ENCODE measurements at places on chromosomes 5 and 9.

DNA sequence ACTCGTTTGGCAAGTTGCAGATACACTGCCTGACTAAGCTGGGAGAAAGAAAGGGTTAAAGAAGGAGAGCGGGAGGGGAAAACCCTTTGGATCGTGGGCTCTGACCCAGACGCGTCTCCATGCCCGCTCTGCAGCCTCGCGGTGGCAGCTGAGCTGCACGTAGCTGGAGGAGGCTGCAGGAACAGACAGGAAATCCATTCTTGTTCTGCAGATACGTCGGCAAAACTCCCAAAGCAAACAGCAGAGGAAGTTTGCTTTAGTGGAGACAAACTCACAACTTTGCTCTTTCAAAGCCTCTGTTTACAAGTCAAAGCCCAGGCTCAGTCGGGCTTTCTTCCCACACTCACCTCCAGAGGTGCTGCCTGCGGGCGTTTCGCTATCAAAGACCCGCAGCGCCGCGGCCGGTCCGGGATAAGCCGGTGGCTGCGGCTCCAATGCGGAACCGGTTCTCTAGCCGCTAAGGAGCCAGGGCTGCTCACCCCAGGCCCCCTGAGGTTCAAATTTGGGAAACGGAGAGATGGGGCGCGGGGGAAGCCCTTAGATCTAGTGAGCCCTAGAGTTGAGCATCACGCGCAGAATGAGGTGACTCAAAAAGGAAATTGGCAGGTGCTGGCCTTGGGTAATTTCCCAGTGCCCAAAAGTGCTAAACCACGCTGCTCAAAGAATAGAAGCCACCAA, 60.7 kb downstream of the MAT2B start:
- peak; percentile 35 for DNase-seq

DNA sequence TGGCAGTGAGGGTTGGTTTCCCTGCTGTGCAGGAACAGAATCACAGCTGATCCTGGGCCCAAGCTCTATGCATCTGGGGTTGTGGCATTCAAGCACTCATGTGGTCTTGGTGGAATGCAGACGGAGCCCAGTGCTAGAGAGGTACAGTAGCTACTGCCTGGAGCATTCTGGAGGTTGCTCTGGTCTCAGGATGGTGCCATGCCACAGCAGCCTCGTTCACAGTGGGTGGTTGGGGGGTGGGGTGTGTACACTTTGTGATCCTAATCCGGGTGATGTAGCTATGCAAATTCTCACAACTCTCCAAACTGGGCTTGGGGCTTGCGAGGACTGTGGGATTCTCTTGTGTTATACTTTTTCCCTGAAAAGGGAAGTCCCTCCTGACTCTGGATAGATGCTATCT, 45.2 kb downstream of the FGD3 start:
- DNase-seq = no peak

DNA sequence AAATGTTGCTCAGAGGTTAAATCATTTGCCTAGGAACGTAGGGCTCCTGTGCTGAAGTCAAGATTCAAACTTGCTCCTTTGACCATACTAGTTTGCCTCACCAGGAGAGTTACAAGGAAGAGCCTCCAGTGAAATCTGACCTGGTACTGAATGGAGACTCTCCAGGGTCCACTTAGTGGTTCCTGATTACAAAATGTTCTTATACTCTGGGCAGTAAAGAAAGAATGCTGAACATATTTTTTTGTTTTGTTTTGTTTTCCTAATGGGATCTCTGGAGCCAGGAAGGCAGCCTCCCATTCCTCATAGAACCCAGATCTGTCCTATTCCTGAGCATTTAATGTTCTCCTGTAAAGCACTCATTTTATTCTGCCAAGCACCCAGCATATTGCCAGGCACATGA, 256.5 kb upstream of the CLINT1 start:
- no peak for DNase-seq

GRCh38 chr9:110143485-110143884, 64.5 kb downstream of the C9orf152 start:
- peak; percentile 41 for DNase-seq

DNA sequence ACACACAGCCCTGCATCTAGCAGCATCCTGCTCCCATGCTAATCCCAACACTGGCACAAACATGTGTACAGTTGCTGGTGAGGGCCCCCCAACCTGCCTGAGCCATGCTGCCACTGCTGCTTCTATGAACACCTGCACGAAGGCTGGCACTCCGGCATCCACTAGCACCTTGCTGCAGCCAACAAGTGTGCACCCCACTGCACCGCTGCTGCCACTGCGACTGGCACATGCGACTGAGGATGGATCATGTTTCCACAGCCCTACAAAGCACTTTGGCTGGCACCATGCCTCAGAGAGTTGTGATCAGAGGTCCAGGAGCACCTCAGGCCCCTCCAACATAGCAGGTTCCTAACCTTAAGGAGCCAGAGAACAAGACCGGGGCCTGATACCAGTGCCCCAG, 7.8 kb upstream of the PDCD1LG2 start:
- no peak for DNase-seq

- no peak for DNase-seq
Measured at GRCh38 chr9:110744715-110745384, 76.3 kb downstream of the MUSK start.

All from activated CD4-positive, alpha-beta T cell treated with anti-CD3 and anti-CD28 coated beads, Interleukin-2, amount 50 U/mL, for 16 hours (primary cell).